GM23338 (cell line): ENCODE measurements at places on chromosomes 4 and X.
A peak's percentile ranks its signal among the peaks of the same experiment; 100 is the strongest.

GRCh38 chrX:103825881-103826280, 6.2 kb downstream of the RAB9B start:
- DNase-seq: no peak

DNA sequence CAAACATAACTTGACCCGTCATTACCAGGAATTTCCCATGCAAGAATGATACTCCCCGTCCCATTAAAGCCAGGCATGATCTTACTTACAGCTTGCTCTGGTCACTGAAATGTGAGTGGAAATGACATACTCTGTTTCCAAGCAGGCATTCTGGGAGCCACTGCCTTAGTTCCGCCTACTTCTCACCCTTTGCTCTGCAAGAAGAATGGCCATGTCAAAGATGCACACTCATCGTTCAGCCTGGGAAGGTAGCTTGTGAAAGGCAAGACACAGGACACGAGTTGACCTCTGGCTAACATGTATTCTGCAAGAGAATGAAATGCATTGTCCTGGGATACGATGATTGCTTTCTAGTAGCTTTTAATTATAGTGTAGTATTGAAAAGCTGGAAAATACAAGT, 1144.4 kb downstream of the NLGN4X start:
- no peak for DNase-seq

DNA sequence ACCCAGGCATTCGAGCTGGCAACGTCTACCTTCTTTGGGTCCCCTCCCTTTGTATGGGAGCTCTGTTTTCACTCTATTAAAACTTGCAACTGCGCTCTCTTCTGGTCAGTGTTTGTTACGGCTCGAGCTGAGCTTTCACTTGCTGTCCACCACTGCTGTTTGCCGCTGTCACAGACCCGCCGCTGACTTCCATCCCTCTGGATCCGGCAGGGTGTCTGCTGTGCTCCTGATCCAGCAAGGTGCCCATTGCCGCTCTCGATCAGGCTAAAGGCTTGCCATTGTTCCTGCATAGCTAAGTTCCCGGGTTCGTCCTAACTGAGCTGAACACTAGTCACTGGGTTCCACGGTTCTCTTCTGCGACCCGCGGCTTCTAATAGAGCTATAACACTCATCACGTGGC, 183.5 kb upstream of the GALNTL6 start:
- DNase-seq: peak; percentile 62

GRCh38 chrX:13581554-13581953, 12.2 kb downstream of the EGFL6 start:
- no peak for DNase-seq

DNA sequence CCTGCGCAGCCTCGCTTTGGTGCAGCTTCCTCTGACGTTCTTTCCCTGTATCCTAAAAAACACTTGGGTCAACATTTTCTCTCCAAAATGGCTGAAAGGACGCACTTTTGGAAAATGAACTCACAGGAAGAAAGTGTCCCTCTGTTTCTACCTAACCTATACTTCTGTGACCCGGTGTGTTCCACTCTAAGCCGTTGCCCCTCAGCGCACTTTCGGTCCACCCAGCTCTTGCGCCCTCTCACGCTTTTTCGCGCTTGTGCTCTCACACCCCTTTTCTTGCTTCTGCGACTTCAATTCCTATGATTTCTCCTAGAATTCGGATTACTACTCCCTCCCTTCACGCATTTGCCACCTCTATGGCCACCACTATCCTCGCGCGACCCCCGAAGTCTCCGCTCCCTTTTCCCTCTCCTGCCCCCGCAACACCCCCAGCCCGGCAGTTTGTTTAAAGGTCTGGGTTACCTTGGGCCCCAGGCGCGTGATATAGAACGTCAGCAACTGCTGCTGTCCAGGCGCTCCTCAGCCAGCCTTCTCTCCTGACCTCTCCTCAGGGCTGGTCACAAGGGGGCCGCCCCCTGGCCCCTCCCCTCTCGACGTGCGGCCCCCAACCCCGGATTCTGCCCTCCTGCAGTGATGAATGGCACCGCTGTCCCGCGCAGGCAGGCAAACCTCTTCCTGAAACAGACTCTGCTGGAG, at the start of gene USP51:
USP51 (minus strand) TSS at position 535 of the 696 bp plus-strand sequence. CDS start 909 bp downstream, outside the sequence.
- DNase-seq: peak; percentile 73

- DNase-seq: no peak
These were observed 36.0 kb downstream of the RTL9 start for GRCh38 chrX:110394651-110395050.

- no peak for DNase-seq
These were observed 100.9 kb downstream of the LCORL start for GRCh38 chr4:17920681-17921080.

DNA sequence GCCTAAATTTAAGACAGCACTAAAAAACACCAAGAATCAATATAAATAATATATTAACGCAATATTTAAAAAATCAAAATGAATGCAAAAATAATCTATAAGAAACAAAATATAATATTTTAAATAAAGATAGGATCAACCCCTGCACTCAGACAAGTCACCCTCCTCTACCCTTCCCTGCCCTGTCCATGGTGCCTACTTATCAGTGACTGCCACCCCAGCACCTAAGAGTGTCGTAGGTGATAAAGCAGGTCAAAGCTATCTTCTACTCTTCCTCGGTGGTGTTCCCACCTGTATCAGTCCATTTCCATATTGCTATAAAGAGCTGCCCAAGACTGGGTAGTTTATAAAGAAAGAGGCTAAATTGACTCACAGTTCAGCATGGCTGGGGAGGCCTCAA, 251.9 kb downstream of the STIM2 start:
- DNase-seq: no peak
